ENCODE measurements at places on chromosomes 4 and X.

DNA sequence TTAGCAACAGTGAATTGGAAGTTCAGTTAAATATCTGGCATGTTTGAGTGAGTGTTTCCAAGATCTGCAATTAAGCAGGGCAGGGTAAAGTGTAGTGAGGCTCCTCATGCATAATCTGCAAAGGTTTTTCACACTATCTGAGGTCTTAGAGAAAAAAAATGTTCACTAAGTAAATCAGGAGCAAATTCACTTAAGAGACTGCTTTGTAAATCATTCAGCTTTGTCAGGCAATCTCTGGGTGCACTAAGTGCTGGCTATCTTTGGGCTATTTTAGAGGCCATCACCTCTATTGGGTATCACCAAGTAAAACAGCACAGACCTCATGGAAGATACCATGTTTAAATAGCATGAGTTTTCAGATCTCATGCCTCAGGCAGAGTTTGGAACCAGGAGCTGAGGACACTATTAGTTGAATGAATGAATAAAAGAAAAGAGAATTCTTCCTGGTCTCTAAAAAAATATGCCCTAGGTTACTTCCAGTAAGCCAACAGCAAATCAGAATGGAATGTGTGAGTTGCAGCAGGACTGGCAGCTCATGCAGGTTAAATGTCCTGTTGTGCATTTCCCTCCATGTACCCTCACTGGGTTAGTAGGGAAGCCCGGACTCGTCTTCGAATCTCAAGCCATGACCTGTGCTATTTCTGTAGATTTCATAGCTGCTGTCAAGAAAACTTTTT, 195.3 kb downstream of the KCNIP4 start:
- no peak for DNase-seq

- no peak for DNase-seq
Observed at GRCh38 chr4:122384245-122384644, 5.4 kb downstream of the ADAD1 start.

DNA sequence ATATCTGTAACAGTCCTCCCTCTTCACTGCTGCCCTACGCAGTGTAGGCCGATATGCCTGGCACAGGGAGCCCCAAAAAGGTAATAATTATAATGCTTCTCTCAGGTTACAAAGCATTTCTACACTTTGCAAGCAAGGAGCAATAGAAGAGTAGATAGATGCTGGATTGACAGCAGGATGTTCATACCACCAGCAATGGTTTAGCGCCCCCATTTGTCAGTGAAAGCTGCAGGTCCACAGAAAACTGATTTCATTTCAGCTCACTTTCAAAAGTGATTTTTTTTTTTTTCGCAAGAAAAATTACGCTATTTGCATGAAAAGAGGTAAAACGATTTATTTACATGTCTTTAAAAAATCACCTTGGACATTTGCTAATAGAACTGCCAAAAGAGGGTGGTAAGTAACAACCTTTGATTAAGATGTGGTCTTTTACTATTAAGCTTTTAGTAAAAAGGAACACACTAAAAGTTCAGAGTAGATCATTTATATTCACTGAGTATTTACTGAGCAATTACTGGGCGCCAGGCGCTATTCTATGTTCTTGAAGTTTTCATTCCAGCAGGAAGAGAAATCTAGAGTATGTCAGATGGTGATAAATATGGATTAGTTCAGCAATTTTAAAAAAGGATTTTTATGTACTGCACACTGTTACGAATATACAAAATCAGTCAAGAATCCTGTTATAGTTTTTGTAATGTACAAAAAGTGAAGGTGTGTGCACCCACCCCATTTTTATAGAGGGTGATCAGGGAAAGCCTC, 34.4 kb downstream of the HPF1 start:
- no peak for DNase-seq

- DNase-seq = no peak
Observed at GRCh38 chr4:55181010-55182005, 55.9 kb upstream of the KDR start.

GRCh38 chr4:98995183-98996055, at the start of gene METAP1:
Gene METAP1 (plus strand): TSS chr4:98995721. CDS start chr4:98995754, 33 bp downstream.
- peak; percentile 95 for DNase-seq

DNA sequence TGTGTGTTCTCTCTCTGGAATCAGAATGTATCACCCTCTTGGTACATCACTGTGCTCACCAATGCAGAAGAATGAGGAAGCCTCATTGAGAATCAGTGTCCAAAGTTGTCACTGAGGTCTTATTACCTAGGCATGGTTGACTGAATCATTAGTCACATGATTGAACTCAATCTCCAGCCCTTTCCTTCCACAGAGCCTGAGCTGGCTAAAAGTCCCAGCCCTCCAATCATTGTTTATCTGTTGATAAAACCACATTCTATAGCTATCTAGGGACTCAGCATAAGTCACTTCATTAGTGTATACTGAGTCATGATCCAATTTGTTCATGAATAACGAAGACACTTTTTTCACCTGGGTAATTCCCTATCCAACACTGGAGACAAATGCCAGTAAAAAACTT, 396.8 kb downstream of the TRAM1L1 start:
- DNase-seq = no peak

GRCh38 chr4:105979506-105979905, 84.2 kb downstream of the NPNT start:
- no peak for DNase-seq

GRCh38 chr4:183333983-183334382, 11.8 kb upstream of the CLDN24 start:
- DNase-seq = no peak

- DNase-seq = no peak
Observed at GRCh38 chr4:151659601-151660364, 101.0 kb downstream of the GATB start.

GRCh38 chr4:139416073-139416673, 37.7 kb upstream of the RAB33B start:
- DNase-seq = no peak

DNA sequence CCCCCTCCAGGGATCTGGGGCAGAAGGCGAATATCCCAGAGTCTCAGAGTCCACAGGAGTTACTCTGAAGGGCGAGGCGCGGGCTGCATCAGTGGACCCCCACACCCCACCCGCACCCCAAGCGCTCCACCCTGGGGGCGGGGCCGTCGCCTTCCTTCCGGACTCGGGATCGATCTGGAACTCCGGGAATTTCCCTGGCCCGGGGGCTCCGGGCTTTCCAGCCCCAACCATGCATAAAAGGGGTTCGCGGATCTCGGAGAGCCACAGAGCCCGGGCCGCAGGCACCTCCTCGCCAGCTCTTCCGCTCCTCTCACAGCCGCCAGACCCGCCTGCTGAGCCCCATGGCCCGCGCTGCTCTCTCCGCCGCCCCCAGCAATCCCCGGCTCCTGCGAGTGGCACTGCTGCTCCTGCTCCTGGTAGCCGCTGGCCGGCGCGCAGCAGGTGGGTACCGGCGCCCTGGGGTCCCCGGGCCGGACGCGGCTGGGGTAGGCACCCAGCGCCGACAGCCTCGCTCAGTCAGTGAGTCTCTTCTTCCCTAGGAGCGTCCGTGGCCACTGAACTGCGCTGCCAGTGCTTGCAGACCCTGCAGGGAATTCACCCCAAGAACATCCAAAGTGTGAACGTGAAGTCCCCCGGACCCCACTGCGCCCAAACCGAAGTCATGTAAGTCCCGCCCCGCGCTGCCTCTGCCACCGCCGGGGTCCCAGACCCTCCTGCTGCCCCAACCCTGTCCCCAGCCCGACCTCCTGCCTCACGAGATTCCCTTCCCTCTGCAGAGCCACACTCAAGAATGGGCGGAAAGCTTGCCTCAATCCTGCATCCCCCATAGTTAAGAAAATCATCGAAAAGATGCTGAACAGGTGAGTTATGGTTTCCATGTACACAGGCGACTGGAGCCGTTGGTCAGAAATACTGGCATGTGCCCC, at the start of gene CXCL1:
Gene CXCL1, plus strand, starts transcription at position 264 of the 926 bp plus-strand sequence. Its CDS starts 78 bp downstream, at position 342.
- no peak for DNase-seq

DNA sequence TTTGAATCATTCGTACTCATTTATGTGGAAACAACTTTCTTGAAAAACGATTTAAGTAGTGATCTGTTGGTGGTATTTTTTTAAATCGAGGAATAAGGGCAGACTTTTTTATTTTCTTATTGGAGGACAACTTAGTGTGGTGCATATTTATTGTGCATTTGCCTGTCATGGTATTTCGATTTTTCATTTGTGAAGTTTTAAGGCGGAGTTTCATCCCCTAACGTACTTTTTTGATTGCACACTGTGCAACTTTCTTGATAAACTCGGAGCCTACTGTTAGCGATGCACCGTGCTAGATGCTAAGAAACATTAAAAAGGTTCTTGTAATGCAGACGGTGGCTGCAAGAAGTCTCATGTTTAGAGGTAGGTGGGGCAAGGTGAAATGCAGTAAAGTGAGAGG, 1.4 kb downstream of the ZFX start:
- no peak for DNase-seq

DNA sequence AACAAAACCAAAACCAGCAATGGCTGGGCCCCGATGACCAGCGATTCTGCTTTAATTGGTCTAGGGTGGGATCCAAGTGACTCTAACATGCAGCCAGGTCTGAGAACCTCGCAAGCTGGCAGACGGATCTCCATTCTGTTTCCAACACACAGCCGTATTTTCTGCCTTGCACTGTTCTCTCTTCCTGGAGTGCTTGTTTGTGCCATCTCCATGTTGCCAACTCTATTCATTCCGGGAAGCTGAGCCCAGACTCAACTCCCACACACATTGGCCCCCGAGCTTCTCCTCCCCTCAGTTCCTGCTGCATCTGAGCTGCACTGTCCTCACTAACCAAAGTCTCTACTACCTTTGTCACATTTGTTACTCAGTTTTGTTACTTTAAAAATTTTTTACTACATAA, 35.6 kb downstream of the GEMIN8 start:
- no peak for DNase-seq

DNA sequence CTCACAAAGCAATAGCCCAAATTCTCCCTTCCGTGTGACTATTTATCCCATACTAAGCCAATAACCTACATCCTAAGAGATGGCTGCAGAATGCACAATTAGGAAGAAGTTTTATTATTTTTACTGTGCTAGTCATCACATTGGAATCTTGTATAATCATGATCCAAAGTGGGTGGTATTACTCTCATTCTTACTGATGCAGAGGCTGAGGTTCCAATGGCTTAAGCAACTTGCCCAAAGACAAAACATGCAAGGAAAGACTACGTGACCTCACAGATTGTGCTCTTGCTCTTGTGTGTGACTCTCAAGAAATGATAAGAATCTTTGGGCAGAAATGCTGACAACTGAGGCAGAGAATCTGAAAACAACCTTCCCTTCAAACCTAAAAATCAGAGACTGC, 212.2 kb downstream of the LDB2 start:
- no peak for DNase-seq

- DNase-seq = no peak
Observed at GRCh38 chr4:120837656-120838055, 84.9 kb downstream of the PRDM5 start.

DNA sequence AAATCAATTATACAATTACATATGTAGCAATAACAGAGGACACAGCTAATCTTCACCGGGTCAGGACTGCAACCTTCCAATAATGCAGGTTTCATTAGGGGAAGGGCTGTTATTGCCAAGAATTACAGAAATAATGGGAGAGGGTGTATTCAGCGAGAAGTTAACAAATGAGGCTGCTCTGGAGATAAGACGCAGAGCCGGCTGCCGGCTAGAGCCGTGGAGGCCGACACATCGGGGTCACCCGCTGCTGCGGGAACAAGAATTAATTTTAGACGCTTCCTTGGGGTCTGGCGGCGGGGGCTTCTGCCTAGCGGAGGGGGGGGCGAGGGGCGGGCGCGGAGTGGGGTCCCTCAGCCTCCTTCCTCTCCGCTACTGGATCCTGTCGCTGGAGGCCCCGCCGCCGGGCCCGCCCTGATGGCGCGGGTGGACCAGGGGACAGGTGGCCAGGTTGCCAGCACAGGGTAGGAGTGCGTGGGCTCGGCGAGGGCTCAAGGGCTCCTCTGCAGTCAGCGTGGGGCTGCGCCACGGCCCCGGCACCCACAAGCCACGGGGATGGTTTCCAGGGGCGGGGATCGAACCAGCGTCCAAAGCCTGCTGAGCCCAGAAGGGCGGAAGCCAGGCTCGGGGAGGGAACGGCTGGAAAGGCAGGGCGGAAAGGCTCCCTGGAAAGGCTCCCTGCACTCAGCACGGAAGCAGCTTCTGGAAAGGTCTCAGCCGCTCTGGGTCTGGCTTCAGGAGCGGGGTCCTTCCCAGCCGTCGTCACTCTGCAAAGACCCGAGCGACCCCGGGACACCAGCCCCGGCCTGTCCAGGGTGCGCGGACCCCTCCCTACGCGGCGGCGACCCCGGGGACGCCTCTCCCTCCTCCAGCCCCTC, 113.8 kb upstream of the NKX1-1 start:
- DNase-seq = no peak

GRCh38 chrX:53135581-53135980, 41.6 kb downstream of the KANTR start:
- DNase-seq = no peak

DNA sequence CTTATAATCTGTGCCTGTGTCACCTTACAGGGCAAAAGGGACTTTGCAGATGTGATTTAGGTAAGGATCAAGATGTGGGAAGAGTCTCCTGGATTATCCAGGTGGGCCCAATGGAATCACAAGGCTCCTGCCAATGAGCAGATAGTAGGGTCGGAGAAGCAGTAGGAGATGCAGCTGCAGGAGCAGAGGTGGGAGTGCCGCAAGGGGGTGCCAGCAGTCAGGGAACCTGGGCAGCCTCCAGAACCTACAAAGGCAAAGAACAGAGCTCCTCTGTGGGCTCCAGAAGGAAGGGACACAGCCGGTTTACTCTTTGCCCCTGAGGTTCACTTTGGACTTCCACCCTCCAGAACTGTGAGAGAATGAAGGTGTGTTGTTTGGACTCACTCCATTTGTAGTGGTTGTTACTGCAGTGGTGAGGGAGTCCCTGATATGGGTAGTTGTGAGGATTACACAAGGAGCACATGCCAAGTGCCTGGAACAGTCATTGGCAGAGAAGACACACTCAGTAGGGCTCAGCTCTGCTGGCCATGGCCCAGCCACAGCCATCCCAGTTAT, 318.5 kb downstream of the EVC2 start:
- no peak for DNase-seq

GRCh38 chr4:125520258-125520990, 205.7 kb downstream of the FAT4 start:
- DNase-seq = no peak

DNA sequence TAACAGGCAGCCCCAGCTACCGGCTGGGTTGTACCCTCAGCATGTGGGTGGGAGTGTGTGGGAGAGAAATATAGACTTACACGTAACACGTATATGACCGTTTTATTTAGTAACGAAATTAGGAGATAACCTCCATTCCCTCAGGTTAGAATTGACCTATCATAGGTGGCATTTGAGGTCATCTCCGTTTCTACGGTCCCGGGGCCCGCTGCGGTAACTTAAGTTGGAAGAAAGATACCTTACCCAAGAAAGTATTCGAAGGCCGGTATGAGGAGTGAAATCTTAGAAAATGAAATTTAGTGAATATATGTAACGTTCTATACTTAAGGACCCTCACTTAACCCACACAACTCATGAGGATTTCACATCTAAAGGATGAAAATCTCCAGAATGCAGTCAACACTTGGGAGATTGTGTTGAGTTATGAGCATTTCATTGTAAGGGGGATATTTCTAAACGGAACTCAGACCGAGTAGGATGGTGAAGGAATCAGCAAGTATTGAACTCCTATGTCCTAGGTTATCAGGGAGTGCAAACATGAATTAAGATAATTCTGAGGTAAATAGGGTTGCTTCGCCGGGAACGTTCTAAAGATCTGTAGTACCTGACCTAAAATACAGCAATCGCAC, 891 bp downstream of the CISD2 start:
- DNase-seq = peak; percentile 63
